CD4-positive, alpha-beta T cell treated with Interleukin-4 for 1 hour (primary cell): ENCODE measurements at places on chromosomes 11 and 22.

DNA sequence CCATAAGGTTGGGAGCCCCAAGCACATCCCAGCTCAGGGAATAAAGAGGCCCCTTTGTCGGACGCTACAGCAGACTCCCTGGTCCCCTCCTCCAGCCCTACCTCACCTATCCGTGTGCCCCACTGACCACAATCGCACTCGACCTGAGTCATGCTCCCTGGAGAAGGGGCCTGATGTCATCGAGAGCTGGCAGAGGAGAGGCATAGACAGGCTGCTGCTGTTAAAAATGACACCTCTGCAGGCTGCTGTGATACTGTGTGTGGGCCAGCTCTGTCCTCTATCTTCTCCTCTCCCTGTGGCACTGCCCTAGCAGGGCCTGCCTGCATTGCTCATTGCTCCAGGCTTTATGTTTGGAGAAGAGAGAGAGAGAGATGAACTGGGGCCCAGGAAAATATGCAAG is 123.4 kb upstream of the SYT13 start:
- DNase-seq = no peak

- no peak for DNase-seq
Observed at GRCh38 chr22:17749605-17750395, 24.5 kb downstream of the BID start.

- DNase-seq = no peak
Observed at GRCh38 chr11:125082611-125083311, 19.7 kb downstream of the SLC37A2 start.

DNA sequence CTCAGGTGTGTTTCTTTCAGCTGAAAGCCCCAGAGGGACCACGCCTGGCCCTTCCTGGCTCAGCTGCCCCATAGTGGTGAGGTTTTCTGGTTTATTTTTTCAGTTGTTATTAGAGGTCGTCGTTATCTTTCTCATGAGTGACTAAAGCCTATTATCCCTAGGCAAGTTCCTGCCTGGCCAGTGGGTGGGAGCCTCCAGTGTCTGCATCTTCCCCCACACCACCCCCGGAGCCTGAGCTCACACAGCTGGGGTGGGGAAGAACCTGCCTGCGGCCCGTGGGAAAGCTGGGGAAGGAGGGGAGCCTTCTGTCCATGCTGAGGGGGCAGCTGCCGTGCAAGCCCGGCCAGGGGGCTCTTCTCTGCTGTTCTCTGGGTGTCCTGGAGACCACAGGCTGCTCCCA is 24.3 kb upstream of the PPFIA1 start:
- DNase-seq = no peak

- no peak for DNase-seq
Observed at GRCh38 chr11:60946601-60947264, 5.2 kb downstream of the SLC15A3 start.

DNA sequence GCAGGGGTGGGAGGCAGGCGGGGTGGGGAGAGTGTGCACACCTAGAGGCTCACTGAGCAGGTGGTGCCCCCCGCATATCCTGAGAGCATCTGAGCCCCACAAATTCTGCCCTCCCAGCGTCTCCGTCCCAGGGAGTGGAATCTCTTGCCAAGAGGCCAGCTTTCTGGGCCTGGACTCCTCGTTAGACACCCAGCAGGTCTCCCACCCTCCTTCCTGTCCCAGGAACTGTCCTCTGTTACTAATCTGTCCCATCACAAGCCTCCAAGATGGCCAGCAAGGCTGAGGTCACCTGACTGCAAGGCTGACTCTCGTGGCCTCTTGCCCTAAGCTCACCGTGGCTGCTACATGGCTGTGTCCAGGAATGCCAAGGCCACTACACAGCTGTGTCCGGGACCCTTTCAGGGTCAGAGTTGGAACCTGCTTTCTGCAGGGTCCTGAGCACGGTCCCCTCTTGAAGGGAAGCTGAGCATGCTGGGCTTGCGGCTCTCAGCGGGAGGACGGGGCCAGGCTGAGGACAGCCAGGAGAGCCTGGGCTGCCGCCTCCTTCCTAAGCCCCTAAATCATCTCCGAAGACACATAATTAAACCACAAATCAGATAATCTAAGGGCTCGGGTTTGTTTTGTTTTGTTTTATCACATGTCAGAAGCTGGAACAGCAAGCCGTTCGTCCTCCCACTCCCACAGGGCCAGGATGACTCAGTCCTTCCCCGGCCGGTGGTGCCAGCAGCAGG is 1327.3 kb downstream of the TBC1D22A start:
- no peak for DNase-seq

GRCh38 chr22:44578516-44579230 is 80.6 kb upstream of the RTL6 start:
- DNase-seq = no peak

GRCh38 chr11:35677904-35678303 is 15.3 kb downstream of the TRIM44 start:
- DNase-seq = no peak

- DNase-seq = peak; percentile 62
Observed at GRCh38 chr11:1335811-1336761, 26.7 kb upstream of the TOLLIP start.

GRCh38 chr11:82942376-82942775 is 40.8 kb downstream of the DDIAS start:
- no peak for DNase-seq

- no peak for DNase-seq
Observed at GRCh38 chr11:114713756-114714155, 35.4 kb downstream of the NXPE2 start.

DNA sequence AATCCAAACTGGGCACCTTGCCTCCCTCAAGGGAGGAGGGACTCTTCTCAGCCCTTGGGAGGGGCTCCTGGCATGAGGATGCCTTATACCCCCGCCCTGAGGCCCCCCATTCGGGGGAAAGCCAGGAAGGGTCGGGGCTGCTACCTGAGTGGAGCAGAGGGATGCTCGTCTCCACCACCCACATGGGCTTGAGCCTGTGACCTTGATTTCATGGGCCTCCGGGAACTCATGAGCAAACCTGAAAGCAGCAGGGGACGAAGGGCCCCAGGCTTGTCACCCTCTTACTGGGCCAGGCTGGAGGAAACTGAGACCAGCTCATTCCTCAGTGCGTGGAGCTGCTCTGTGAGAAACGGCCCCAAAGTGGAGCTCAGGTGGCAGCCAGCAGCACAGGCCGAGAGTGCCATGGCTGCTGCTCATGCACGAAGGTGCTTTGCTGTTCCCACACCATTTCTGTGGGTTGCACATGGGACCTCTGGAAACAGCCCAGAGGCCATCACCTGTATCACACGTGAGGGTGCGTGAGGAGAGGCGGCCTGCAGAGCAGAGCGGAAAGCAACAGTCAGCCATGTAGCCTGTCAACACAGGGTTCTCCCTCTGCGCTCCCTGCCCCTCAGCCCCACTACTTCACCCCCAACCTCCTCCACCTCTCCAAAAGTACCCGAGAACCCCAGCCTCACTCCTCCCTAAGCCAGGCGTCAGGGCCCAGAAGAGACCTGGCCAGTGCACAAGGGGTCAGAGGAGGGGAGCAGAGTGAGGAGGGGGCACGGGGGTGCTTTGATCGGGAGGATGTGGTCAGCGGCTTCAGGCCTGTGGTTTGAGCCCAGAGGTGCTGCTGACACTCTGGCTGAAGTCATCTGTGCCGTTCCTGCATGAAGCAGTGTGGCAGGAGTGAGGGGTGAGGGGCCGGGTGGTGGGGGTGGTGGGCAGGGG is 14.1 kb upstream of the IL2RB start:
- DNase-seq = peak; percentile 56

- DNase-seq = no peak
Observed at GRCh38 chr11:61635304-61635703, 44.9 kb upstream of the DAGLA start.

DNA sequence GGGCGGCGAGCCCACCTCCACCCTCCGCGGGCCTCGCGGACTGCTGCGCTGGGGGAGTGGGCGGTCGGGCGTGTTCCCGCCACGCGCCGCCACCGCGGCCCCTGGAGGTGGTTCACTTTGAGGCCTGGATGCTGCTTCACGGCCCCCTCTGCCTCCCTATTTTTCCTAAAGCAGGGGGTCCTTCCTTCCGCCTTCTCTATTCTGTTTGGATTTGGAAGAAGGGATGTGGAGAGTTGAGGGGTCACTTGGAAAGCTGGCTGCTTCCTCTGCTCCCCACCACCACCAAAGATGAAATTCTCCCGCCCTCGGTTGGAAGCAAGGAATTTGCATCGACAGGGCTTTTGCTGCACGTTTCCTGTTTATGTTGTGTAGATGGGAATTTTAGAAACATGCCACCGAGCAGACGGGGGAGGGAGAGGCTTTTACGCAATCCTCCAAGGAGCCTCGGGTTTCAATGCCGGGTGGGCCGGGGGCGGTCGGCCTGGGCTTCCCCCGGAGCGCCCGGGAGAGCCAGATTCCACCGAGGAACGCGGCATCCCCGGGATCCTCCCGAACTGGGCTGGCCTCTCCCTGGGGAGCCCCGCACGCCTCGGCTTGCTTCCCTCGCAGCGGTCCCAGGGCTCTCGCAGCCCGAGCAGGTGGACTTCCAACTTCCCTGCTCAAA is 403 bp upstream of the SBF2 start:
- no peak for DNase-seq

DNA sequence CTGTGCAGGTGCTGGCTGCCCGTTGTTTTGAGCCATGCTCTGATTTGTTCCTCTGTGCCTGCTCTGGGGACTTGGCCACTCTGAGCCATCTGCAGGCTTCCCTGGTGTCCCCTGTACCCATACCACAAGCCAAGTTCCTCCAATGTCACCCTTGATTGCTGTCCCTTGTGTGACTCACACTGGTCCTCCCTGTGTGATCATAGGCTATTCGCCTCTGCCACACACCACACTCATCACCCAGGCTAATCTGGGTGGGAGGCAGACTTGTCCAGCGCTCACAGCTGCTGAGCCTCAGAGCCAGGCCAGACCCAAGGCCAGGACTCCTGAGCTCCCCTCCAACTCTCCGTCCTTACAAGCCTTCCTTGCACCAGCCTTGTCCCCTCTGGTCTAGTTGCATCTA is 31.7 kb downstream of the IGF2 start:
- DNase-seq = no peak

GRCh38 chr11:74418509-74418895 is 20.3 kb upstream of the PGM2L1 start:
- no peak for DNase-seq

GRCh38 chr11:68610452-68611116 is 73.8 kb upstream of the GAL start:
- DNase-seq = no peak

GRCh38 chr11:123429336-123429735 is 733 bp upstream of the GRAMD1B start:
- no peak for DNase-seq
